ENCODE measurements at places on chromosomes 1 and 21. TPM values are rescaled to one million over a fixed set of nuclear protein-coding genes. Genes with fewer than 3 reads are reported as not detected.

GRCh38 chr21:42550817-42551216 lies 37.2 kb downstream of the SLC37A1 start:
- DNase-seq: no peak

Gene RIPPLY3
- 0.26 TPM for polyA plus RNA-seq

DNA sequence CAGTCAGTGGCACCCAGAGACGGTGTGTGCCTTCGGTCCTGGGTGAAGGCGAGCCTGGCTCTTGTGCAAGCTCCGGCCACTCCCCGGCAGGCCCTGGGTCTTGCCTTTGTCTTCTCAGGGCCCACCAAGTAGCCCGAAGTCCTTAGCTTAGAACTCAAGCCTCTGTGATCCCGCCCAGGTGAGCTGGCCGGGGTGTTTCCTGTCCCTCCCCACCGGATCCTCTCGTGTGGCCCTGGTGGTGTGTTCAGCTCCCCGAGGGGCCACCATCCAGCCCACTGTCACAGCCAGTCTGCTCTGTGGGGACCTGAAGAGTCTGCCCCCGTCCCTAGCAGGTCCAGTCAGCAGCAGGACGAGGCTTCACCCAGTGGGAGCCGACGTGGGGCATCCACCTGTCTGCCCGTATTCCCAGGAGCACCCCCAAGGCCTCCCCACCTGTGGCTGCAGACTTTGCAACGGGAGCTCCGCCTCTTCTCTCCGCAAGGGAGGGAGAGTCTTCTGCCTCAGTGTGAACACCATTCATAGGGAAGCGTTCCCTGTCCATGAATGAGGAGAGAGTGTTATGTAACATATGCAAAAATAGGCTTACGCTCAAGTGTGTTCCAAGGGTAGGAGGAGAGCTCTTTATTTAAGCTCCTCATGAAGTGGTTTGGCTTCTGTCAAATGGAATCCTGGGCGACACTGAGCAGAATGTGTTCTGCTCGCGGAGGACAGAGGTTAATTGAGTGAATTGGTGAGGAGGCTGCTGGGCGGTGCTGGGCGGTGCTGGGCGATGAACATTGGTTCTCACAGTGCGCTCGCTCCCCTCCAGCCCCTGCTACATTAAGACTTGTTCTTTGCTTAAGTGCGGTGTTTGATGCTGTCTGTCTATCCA lies 108.9 kb downstream of the CRYAA start:
- no peak for DNase-seq

DNA sequence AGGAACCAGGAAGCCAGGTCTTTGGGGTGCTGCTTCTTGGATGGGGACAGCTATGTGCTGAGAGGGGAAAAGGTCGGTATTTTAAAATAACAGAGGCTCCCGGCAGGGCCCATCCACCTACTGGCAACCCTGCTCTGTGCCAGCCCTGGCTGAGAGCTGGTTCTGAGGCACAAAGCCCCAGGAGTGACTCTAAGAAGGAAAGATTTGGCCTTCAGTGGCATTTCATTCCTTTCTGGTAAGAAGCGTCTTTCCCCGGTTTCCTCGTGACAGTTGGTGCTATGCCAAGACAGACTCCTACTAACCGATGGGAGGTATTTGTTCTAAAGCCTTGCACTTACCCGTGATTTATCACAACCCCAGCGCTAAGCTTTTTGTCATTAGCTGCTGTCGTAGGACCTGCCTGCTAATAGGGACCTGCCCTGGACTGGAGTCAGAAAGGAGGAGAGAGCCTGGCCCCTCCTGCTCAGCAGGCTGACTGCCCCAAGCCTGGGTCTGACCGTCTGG lies 123.1 kb upstream of the ADAR start:
- no peak for DNase-seq

DNA sequence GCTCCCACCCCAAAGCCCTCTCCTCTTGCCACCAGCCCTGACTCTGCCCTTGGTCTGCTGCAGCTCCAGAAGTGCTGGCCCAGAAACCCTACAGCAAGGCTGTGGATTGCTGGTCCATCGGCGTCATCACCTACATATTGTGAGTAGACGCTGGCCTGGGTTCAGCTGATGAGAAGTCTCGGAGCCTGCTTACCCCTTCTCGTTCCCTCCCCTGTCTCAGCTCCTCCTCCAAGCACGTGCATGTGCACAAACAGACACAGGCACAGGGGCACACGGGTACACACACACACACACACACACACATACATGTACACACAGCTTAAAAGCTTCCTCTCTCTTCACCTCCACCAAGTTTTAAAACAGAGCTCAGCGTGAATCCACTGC lies 24.3 kb downstream of the CAMK1G start:
- DNase-seq: no peak

- DNase-seq: no peak
Measured at GRCh38 chr1:233188061-233188460, 107.5 kb downstream of the PCNX2 start.

Gene MARK1
- 2.6 TPM for polyA plus RNA-seq

Gene FCMR
- polyA plus RNA-seq: 1.3 TPM

Gene DDAH1
- polyA plus RNA-seq: 98.9 TPM

DNA sequence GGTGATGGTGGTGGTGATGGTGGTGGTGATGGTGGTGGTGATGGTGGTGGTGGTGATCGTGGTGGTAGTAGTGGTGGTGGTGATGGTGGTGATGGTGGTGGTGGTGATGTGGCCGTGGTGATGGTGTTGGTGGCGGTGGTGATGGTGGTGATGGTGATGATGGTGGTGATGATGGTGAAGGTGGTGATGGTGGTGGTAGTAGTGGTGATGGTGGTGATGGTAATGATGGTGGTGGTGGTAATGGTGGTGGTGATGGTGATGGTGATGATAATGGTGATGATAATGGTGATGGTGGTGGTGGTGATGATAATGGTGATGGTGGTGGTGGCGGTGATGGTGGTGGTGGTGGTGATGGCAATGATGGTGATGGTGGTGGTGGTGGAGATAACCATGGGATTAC lies 6.8 kb upstream of the COL6A2 start:
- DNase-seq: no peak

- DNase-seq: peak; percentile 73
Measured at GRCh38 chr1:31760471-31761470, 3.4 kb downstream of the ADGRB2 start.

Gene NTRK1
- 1.3 TPM for polyA plus RNA-seq

- DNase-seq: peak; percentile 30
Measured at GRCh38 chr1:1684031-1684681, 8.4 kb downstream of the SLC35E2B start.

DNA sequence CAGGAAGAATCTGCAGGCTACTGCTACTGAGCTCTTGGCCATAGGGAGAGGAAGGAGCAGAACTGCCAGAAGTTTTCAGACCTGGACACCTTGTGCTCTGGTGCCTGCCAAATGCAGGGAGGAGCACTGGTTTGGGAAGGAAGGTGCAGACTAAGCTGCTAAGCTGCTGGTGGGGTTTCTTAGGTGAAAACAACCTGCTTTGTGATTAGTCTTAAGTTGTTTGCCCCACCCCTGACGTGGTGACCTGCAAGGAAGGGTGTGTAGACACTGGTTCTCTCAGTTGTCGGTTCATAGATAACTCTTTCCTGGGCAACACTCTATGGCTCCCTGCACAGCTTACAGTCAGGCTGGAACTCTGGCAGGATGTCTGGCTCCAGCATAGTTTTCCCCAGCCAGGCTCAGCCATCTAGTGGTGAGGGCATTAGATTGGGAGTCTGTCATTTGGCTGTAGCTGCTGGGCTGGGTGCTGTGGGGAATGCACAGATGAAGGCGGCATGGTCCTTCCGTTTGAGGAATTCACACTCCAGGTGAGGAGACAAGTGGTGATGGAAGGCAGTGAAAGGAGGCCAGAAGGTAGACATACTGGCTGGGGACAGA lies 10.3 kb upstream of the S100A10 start:
- no peak for DNase-seq

Gene MX2
- polyA plus RNA-seq: 4.3 TPM

DNA sequence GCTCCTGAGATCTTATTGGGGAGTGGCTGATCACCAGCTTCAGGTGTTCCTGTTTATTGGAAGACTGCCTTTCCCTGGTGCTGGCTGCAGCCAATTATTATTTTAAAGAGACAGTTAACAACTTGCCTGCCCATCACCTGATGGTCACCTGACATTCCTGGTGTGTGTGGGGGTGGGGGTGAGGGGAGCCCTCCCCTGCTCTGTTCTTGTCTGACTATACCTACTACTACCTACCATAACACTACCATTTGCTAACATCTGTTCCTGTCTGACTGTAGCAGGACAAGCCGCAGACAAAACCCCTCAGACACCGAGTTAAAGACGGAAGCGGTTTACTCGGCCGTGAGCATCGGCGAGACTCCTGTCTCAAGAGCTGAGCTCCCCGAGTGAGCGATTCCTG lies 54.9 kb upstream of the NBPF3 start:
- no peak for DNase-seq

- DNase-seq: peak; percentile 58
Measured at GRCh38 chr1:179591592-179592580, at the start of gene TDRD5. Gene TDRD5 (plus strand): TSS chr1:179591832. CDS start chr1:179592616, 784 bp downstream.

DNA sequence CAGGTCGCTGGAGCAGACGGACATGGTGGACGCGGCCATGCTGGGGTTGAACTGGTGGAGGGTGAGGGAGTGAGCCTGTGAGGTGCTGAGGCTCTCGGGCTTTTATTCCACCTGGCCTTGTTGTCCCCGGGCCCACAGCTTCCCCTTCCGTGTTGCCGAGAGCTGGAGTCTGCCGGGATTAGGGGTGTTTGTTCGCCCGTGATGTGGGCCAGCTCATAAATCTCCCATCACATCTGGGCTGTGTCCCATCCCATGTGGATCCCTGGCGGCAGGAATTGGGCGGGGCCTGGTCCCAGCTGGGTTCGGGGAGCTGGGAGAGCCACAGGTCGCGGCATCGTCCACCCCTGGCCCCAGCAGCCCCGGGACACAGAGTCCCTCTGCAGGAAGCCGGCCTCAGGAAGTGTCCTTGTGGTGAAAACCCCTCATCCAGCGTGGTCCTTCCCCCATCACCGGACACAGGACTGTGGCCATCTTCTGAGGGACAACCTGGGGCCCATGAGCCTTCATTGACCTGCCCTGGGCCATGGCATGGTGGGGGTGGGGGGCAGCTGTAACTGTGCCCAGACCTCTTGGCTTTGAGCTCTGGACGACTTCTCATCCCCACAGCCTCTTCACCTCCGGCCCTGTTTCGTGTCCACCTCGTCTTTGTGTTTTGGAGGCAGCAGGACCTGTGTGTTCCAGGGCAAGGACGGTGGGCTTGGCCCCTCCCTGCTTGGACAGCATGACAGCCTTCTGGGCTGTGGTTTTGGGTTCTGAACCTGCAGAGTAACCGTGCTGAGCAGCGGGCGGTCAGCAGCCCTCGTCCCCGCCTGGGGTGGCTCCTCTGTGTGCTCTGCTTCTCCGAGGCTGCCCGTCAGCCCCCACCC lies at the start of gene KRTAP10-6:
TSS of gene KRTAP10-6 (minus strand) at position 60 of the 866 bp plus-strand sequence. CDS start at position 39, 21 bp downstream.
- DNase-seq: no peak

Gene FMO1
- 116 TPM for polyA plus RNA-seq

Gene SYCP1
- not detected for polyA plus RNA-seq

- no peak for DNase-seq
Measured at GRCh38 chr1:235297579-235297978, 30.4 kb downstream of the ARID4B start.

Data from kidney (tissue), 22 donors.